Mammary microvascular endothelial cell (primary cell): ENCODE measurements at places on chromosomes 7 and 10. TPM values are rescaled to one million over a fixed set of nuclear protein-coding genes. Genes with fewer than 3 reads are reported as not detected.

The SLC18A2 gene
- not detected in 2 replicates for total RNA-seq

The PSD gene
- not detected in 2 replicates for total RNA-seq

The FOXP2 gene
- 0.34 and 1.5 TPM in 2 replicates for total RNA-seq

The ADO gene
- 16.7 and 17.0 TPM in 2 replicates for total RNA-seq

The LIPN gene
- not detected in 2 replicates for total RNA-seq

The RBM48 gene
- total RNA-seq: 6.5 and 6.8 TPM in 2 replicates

The GNAT3 gene
- not detected in 2 replicates for total RNA-seq

The ZMIZ2 gene
- 14.9 and 21.5 TPM in 2 replicates for total RNA-seq

The PLEKHS1 gene
- total RNA-seq: not detected in 2 replicates

The PTN gene
- total RNA-seq: 0.07 TPM in 1 of 2 replicates, not detected in the other

The TRIM74 gene
- total RNA-seq: not detected in 2 replicates

The PIP gene
- total RNA-seq: not detected in 2 replicates
